ENCODE measurements at places on chromosomes 3 and 15.

GRCh38 chr3:42763021-42763420 lies 10.0 kb downstream of the CCDC13 start:
- no peak for DNase-seq

DNA sequence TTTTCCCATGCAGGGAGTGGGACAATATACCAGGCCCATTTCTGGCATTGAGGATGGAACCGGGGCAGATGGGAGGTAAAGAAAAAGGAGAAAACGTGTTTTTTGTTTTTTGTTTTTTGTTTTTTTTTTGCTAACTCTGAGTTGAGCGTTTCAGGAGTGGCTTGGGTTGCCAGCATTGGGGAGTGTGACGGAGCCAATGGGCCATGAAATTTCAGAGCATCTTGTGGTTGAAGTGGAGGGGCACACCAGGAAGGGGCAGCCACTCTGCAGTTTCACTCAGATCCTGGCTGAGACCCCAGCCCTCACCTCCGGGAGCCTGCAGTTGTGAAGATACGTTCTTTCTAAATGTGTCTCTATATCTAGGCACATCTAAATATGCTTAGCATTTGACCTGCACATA lies 240.5 kb downstream of the TLE3 start:
- no peak for DNase-seq

DNA sequence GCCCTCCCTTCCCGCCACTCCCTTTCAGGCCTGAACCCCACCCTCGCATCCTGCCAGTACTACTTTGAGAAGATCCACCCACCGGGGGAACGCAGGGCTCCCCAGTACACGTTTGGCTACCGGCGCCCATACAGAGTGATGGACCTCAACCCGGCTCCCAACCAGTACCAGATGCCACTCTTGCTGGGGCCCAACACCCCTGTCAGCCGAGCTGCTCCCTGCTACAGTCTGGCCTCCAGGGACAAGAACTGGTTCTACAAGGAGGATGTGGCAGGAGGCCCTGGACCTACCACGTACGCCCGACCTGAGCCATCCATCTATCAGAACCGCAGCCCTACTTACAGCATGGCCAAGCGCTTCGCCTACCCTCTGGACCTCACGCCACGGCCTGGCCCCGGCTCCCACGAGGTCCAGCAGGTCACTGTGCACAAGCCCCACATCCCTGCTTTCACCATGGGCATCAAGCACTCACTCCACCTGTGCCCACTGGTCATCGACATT lies 14.4 kb upstream of the CSPG4 start:
- DNase-seq, result no peak

- no peak for DNase-seq
Observed at GRCh38 chr15:74398183-74398582, 30.7 kb upstream of the CYP11A1 start.

DNA sequence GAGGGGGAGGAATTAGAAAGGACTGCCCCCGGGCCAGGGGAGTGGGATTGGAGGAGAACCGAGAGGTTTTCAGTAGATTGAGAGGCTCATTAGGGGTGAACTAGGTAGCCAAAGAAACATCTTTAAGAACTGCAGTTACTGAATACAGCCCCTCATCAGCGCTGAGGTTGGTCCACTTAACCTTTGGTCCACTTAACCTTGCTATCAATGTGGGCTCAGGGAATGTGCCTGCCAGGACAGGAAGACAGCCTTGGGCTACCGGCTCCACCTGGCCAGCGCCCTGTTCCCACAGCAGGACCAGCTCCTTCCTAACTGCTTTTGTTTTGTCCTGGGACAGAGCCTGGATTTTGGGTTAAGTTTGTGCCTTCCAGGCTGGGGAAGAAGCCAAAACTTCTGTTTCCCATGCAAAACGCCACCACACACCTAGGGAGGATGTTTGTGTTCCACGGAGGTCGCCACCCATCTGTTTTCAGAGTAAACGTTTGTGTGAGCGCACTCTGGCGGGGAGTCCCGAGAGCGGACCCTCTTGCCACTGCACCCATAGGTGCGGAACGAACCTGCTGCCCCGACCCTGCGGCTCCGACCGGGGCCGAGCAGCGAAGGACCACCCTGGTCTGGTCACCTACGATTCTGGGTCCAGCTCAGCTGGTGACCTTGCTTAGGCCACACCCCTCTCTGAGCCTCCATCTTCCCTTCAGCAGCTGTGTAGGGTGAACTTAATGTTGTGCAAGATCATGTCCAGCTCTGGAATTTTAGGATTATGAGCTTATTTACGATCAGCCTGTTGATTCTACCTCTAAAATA lies 107.4 kb downstream of the VGLL4 start:
- no peak for DNase-seq

- no peak for DNase-seq
Observed at GRCh38 chr3:152192050-152192449, 76.7 kb upstream of the MBNL1 start.

GRCh38 chr3:47283193-47283537 lies 421 bp downstream of the KLHL18 start:
- DNase-seq, result no peak

DNA sequence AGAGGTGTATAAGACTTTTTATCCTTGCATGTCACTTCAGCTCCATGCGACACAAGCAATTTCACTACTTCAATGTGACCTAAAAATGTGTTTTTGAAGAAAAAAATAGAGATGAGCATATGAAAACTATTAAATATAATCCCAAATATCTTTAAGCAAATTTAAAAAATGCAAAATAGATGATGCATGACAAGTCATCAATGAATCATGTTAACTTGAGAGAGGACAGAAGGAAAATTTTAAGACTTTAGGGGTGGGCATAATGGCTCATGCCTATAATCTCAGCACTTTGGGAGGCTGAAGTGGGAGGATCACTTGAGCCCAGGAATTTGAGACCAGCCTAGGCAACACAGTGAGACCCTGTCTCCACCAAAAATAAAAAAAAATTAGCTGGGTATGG lies 73.3 kb downstream of the ANKRD28 start:
- no peak for DNase-seq

DNA sequence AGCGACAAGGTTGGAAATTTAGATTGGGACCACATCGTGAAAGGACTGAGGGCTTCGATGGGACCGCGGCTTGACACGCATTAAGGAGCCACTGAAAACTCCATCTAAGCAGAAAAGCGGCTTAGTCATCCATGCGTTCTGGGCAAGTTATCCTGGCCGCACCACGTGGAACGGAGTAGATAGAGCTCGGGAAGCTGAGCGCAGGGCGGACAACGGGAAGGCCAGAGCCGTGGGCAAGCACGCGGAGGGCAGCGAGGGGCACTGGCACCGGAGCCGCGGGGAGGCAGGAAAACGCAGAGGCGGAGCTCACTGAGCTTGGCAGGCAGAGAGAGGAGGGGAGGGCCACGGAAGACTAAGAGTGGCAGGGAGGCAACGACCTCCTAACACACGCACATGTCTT lies 61.3 kb upstream of the VGLL4 start:
- no peak for DNase-seq

- DNase-seq, result no peak
Observed at GRCh38 chr15:59247364-59247763, 40.7 kb downstream of the LDHAL6B start.

DNA sequence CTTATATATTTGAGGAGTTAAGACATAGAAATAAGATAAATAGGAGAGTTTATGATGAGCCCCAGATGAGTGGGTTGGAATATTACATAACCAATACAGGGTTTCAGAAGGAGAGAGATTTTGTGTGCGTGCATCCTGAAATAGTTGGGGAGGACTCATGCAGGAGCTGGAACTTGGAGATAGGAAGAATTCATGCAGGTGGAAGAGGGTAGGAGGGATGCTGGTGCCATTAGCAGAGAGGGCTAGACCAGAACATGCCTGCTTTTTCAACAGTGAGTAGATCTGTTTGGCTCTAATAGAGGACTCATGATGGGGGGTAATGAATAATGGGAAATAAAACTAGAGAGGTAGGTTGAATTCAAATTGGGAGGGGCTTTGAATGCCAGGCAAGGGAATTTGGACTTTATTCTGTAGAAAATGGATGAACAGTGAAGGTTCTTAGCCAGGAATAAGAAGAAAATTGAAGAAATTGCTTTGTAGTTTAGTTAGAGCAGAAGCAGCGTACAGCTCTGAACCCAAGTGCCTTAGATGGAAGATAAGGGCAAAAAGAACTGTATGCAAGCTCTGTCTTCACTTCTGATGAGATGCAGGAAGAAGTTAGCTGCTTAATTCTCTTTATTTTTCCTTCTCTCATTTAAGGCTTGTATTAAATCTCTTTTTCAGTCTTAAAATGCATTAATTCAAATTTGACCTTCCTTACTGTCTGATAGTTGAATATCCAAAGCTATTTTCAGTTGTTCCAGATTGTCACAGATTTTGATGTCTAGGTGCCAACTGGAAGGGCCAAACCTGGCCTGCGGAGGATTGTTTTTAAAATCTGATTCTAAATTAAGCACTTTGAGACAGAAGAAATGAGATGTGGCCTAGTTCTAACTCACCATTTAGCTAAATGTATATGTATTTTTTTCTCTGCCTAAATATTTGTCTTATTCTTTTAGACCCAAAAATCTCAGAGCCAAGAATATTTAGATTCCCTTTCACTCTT lies 86.3 kb downstream of the PPM1L start:
- DNase-seq, result no peak

GRCh38 chr3:101216710-101217465 lies 103.5 kb downstream of the IMPG2 start:
- DNase-seq, result no peak

- no peak for DNase-seq
Observed at GRCh38 chr15:69897471-69898237, 200.1 kb downstream of the TLE3 start.

DNA sequence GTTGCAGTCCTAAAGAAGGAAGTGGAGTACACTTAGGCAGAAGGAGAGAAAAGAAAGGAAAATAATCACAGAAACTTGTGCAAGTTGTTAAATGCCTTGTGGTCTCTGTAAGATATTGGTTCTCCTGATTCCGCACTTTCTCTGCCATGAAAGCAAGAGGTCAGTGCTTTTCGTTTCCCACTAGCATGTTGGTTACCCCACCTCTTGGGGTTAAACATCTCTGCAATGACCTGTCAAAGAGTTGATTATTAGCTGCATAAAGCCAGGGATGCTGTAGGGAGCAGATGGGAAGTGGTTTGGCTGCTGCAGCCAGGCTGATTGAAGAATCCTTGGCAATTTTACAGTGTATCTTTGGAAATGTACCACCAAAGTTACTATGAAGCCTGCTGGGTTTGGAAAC lies 33.3 kb downstream of the ZNF609 start:
- DNase-seq, result no peak

DNA sequence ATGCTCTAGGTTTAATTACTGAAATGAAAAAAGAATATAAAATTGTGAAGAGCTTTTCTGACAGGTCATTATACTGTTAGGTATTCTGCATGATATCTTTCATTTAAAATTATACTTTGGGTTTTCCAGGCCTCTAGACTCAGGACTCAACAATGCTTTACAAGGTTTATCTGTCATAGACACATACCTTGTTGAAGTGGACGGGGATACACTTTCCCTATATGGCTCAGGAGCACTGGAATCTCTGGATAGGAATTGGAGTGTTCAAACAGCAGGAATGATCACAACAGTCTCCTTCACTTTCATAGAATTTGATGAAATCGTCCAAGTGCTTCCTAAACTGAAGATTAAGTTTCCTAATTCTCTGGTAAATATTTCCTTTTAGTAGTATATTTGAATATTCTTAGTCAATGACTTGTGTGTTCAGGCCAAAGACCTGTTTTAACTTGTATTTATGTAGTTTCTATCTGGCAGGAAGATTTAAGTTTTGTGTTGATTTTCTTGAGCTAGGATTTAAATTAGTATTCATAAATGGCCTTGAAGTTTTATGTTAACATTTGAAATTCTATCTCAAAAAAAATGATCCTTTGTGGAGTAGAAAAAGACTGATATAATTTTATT lies 106.9 kb upstream of the THSD4 start:
- no peak for DNase-seq

DNA sequence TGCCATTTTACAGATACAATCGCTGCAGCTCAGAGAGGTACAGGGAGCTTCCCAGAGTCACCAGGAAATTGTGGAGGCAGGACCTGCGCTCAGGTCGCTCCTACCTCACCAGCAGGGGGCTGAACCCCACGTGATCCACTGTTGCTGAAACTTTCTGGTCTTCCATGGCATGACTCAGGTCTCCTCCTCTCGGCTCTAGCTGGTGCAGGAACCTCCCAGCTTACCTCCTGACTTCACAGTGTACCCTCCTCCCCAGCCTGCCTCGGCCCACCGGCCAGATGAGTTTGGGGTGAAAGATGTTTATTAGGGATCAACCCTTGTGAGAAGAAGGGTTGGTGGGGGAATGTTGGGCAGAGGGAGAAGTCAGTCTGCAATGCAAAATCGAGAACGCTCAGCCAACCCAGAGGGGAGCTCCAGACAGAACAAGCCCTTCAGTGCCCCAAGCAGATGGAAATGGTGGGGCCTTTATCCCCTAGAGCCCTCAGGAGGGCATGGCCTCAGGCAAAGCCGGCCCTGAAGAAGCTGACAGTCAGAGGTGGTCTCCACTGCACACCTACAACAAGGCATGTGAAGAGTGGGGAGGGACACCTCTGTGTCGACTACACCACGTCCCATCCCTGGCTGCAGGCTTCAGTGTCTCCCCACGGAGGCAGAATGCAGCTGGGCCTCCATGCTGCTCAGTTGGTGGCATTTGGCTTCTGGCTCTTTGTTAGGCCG lies 118.6 kb upstream of the PRR20G start:
- DNase-seq, result no peak

DNA sequence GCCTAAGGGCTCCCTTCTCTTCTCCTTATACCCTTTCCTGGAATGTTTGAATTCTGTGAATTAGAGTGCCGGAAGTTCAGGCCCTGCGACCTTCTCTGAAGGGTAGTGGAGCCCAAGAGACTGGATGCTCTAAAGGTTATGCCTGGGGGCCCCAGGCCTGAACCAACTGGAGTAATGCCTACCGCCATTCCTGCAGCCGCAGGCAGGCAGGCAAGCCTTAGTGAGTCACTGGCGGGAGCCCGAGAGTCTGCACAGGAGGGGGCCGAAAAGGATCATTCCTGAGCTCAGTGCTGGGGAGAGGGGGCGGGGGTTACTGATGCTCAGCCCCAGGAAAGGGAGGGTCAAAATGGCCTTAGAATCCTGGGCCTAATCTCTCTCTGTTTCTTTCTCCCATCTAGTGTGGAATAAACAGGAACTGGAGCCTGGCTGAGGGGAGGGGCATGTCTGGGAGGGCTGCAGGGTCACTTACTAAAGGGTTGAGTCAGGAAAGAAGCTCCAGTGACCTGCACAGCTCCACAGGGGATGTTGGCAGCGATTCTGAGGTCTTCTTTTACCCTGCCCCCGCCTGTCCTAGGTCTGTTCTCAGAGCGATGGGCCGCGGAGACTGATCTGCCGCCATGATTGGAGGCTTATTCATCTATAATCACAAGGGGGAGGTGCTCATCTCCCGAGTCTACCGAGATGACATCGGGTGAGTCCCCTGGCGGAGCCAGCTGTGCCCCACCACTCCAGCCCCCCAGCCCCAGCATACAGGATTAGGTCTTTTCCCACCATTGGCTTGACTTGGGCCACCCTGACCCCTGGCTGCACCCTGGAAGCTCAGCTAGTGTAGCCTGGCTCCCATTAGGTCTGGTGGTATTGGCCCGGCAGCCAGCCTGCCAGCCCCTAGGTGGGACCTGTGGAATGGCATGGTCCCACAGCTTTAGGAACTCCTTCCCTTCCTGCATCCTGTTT lies 2.0 kb downstream of the AP2M1 start:
- DNase-seq, result no peak

Measured in activated T-helper 1 cell treated with anti-CD3 and anti-CD28 coated beads, Interleukin-2, amount 50 U/mL, for 16 hours (primary cell).